CD4-positive, alpha-beta T cell treated with Interferon alpha-2 for 1 hour (primary cell): ENCODE measurements at places on chromosomes 3 and 15.

- DNase-seq = no peak
Measured at GRCh38 chr3:98799479-98799878, 36.3 kb downstream of the ST3GAL6 start.

DNA sequence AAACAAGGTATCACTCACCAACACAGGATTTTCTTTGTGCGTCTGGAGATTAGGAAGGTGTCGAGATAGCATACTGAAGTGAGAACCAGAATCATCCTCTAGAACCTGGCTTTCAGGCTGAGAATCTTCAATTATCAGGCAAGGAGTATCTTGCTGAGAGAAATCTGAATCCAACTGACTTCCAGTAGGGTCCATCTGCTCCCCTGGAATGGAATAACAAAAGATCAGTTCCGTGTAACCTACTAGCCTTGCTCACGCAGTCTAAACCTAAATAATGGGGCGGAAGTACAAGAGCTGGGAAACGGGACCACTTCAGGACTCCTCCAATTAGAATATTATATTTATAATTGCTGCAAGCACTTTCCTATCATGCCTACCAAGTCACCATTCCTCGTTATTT is 690 bp downstream of the TP53BP1 start:
- peak; percentile 9 for DNase-seq

- DNase-seq = no peak
Measured at GRCh38 chr15:95368191-95368590, 962.3 kb upstream of the NR2F2 start.

DNA sequence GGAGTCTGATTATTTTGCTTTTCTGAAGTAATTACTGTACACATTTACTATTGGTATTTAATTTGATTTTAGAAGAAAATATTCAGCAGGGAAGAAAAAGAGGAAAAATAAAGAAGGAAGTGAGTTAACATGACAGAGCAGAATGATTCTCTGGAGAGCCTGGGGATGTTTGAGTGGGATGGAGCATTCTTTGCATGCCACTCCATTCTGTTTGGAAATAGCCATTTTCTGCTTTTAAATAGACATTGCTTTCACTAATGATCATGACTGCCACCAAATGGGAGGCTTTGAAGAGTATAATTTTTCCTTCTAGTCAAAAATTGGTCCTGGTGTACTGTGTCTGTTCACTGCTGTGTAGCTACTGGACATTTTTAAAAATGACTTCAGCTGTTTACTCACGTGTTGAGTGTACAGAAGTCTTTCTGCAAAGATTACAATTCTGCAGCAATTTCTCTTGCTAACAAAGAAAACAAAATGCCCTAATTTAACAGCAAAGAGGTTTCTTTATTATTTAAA is 196.1 kb downstream of the RYR3 start:
- DNase-seq = no peak

DNA sequence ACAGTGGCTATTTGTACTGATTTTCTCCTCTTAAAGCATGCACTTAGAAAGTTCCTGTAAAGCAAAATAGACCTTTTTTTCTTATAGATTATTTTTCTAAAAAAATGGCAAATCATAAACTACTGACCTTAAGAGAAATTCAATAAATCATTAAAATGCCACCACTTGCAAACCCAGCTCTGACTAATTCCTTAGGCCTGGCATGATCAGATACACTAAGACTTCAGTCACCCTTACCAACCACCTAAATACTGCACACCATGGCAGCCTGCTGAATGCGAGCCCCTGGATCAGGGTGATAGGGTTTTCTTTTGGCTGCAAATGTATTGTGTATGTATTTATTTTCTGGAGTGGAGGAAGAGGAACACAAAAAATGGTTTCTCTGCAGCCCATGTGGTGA is 370.6 kb upstream of the TBL1XR1 start:
- no peak for DNase-seq

GRCh38 chr3:123083383-123084124 is 16.7 kb downstream of the PDIA5 start:
- DNase-seq = no peak

DNA sequence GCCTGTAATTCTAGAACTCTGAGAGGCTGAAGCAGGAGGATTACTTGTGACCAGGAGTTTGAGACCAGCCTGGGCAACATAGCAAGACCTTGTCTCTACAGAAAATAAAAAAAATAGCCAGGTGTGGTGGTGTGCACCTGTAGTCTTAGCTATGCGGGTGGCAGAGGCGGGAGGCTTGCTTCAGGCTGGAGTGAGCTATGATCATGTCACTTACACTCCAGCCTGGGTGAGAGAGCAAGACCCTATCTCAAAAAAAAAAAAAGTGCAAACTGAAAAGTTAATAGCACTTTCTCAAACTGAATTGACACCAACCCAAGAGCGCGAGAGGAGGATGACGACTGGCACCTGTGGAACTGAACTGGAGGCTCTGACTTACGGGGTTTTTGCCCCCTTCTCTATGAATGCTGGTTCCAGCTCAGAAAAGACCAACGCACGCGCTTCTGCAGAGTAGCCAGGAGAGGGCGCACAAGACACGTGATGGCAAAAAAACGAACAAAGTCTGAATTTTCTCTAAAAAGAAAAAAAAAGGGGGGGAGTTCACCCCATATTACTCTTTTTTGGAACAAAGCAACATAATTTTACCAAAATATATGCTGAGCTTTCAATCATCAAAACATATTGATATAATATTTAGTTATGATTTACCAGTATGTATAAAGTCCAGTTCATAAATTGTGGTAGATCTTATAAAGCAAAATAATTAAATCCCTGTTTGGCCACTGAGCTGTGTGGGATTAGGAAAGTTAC is 23.7 kb downstream of the CFAP92 start:
- peak; percentile 73 for DNase-seq

DNA sequence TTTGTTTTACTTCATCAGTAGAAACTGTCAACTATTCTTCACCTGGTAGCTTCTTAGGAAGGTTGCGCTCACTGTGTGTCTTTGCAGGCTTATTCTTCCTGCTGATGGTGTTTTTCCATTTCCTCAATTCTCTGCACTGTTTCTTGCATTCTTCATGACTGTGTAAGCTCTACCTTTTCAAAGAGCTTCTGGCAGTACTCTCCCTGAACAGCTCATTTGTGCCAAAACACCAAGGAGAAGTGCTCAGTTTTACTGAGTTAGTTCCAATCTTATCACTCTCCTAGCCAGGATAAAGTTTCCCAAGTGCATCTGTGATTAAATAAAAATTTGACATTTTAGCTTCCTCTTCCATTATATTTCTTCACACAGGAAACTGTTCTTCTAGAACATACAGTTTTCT is 339.8 kb downstream of the EPHA3 start:
- no peak for DNase-seq

DNA sequence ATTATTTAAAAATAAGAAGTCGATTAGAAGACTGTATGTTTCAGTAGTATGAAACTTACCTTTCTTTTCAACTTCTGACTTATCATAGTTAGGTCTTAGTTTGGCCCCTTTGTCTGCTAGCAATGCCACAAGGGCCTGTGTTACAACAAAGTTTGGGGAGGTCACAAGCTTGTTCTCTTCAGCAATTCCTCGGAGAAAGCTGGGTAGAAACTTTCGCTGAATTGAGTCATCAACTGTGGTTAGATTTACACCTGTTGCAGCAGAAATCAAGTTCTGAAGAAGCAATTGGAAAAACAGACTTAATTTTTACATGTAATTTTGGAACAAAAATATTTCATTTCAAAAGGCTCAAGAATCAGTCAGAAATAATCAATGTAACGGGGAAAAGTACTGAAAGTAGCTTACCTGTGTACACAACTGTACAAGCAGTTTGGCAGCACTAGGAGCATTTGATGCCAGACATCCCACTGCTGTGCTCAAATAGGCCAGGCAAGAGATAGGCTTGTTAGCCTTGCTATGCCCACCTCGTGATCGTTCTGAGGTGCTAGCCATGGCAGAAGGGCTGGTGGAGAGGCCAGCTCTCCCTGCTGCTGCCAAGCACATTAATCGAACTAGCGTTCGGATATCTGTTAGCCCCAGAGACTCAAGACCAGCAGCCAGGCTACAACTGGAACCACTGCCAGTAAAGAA is 58.6 kb downstream of the FBXL22 start:
- no peak for DNase-seq

GRCh38 chr3:179148616-179149405 is 654 bp downstream of the PIK3CA start:
- peak; percentile 47 for DNase-seq

GRCh38 chr3:24433838-24434591 is 60.6 kb downstream of the THRB start:
- no peak for DNase-seq

GRCh38 chr3:146542179-146542578 is 2.2 kb downstream of the PLSCR1 start:
- DNase-seq = peak; percentile 35

DNA sequence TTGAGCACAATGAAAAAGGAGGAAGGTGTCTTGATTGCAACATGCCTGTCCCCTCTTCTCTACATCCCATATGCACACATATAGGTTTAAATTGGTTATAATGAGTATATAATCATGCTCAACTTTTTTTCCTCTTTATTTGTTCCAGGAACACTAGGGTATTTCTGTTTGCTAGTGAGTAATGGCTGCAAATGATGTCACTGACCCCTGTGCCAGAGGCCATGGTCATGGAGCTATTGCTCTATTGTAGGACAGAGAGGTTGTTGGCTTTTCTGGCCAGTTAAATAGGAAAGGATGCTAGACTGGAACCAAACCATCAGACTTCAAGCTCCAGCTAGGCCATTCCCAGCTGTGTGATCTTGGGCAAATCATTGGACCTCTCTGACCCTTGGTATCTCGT is 9.6 kb downstream of the ARHGEF3 start:
- DNase-seq = peak; percentile 15

DNA sequence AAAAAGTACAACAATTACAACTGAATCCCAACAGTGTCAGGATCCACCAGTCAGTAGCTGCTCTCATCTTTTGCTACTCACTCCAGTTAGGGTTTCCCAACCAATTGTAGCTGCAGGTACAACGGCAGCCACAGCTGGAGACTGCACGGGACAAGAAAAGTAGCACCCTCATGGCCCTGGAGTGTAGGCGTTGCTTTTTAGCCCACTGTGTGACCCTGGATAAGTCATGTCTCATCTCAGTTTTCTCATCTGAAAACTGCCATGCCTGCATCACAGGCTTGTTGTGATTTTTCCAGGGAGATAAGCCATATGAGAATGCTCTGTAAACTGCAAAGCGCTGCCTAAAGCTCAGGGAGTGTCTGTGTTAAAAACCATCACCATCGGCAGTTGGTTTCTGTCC is 535.6 kb upstream of the IL12A start:
- no peak for DNase-seq

DNA sequence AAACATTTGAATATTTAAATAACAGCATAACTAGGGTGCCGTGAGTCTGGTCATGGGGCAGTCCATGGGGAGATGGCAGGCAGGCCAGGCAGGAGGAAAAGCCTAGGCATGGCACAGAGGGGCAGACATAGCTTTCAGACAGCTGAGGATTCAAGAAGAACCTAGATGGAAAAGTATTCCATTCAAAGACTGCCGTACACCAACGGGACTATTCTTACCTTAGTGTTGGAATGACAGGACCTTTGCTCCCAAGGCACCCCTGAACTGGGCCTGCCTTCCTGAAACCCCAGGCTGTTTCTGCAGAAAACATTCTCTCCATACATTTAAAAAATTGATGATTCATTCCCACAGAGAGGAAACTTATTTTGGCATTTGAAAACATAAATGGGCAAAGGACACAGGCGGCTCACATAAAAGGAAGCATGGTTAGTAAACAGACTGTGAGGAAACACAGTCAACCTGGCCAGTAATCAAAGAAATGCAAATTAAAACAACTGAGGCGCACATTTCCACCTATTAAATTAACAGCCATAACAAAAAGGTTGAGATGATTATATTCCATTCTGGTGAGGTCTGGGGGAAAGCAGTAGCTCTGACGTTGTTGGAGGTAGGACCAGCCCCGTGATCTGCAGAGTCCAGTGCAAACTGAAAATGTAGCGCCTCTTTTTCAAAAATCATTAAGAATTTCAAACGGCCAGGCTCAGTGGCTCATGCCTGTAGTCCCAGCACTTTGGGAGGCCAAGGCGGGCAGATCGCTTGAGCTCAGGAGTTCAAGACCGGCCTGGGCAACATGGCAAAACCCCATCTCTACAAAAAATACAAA is 71.3 kb upstream of the SMAD3 start:
- DNase-seq = no peak

- DNase-seq = no peak
Measured at GRCh38 chr3:186264608-186265400, 97.2 kb downstream of the DGKG start.

DNA sequence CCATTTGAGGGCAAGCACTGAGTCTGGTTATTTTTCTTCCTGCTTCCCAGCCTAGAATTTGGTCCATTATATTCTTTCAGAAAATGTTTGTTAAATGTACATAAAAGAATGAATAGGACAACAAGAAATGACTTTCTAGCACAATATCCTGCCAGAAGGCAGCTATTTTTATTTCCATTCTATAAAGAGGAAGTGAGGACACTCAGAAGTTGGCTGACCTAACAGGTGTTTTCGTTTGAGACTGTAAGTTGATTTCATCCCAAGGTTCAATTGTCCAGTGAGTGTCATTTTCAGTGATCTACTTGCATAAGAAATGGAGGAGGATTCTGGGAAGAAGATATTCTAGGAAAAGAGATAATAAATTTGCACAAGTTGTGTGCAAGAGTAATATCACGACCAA is 191.9 kb upstream of the POU1F1 start:
- DNase-seq = no peak

DNA sequence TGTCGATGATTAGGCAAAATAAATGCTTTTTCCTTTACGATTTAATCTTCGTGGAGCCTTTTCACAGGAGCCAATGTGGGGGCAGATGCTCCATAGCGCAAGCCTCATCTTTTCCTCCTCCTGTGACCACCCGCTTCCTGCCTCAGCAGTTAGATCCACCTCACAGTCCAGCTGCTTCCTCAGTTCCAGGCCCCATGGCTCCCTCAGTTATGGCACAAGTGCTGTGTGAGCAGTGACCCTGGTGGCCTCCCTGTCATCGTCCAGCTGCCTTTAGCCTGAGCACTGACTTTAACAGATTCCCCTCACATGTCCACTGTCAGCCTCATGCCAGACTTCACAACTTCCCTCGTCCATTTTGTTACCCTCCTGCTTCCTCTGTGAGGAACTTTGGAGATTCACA is 424.6 kb upstream of the GBE1 start:
- DNase-seq = no peak

DNA sequence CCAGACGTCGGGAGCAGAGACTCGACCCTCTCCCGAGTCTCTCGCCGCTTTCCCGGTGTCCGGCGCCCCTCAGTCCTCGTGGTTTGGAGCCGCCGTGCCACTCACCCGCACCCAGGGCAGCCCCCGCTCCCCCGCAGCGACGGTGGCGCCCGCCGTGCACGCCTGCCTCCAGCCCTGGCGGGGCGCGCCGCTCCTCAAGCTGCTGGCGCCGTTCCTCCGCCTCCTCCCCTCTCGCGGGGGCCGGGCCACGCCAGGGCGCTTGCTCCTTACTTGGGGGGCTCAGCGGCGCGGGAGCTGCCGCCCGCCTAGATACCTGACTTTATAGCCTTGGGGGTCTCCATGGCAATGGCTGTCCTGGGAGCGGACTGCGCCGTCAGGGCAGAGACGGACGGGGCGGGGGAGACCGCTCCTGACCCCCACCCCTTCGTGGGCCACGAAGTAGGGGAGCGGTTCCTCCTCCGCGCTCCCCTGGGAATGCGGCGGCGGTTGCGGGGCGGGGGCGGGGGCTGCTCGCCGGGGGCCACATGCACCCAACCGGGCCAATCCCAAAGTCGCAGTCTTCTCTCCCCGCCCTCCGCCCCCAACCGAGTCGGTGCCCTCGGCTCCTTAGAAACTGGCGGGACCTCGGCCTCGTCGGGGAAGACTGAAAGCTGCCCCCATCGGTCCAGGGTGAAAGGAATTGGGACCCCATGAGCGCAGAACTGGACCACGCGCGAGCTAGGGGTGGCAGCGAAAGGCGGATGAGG is at the start of gene ANKRD63:
TSS of gene ANKRD63 (minus strand) at position 196 of the 746 bp plus-strand sequence. CDS start 478 bp downstream, outside the sequence.
- DNase-seq = peak; percentile 34

- no peak for DNase-seq
Measured at GRCh38 chr15:73009066-73010056, 42.9 kb upstream of the NEO1 start.
